ENCODE measurements at places on chromosomes 7 and 10.
A peak's percentile ranks its signal among the peaks of the same experiment; 100 is the strongest.

- no peak for DNase-seq
Measured at GRCh38 chr10:59793919-59794318, 40.7 kb upstream of the MRLN start.

- DNase-seq, result no peak
Measured at GRCh38 chr7:156778201-156778600, 114.8 kb downstream of the LMBR1 start.

GRCh38 chr10:126736727-126737126, 66.2 kb upstream of the C10orf90 start:
- no peak for DNase-seq

GRCh38 chr10:89134963-89135362, 72.2 kb downstream of the CH25H start:
- DNase-seq, result no peak

DNA sequence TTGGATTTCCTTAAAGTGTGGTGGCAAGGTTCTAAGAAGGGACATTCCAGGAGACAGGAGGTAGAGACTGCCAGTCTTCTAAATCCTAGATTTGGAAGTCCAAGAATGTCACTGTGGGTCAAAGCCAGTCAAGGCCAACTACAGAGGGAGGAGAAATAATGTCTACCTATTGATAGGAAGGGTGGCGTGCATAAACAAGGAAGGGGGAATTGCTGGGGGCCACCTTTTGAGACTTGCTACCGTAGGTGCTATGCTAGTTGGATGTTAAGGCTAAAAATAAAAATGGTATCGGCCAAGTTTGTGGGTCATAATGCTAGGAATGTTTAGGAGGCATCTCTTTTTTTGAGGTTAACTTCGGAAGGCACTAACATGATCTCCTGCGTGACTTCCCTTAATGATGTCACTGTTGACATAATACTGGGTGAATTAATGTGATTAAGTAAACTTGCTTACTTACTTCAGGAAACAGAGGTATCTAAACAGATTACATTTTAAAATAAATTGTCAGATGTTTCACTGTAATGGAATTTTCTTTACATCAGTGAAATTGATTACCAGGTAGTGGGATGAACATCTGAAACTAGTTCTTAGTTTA, 4.8 kb downstream of the BTRC start:
- no peak for DNase-seq

DNA sequence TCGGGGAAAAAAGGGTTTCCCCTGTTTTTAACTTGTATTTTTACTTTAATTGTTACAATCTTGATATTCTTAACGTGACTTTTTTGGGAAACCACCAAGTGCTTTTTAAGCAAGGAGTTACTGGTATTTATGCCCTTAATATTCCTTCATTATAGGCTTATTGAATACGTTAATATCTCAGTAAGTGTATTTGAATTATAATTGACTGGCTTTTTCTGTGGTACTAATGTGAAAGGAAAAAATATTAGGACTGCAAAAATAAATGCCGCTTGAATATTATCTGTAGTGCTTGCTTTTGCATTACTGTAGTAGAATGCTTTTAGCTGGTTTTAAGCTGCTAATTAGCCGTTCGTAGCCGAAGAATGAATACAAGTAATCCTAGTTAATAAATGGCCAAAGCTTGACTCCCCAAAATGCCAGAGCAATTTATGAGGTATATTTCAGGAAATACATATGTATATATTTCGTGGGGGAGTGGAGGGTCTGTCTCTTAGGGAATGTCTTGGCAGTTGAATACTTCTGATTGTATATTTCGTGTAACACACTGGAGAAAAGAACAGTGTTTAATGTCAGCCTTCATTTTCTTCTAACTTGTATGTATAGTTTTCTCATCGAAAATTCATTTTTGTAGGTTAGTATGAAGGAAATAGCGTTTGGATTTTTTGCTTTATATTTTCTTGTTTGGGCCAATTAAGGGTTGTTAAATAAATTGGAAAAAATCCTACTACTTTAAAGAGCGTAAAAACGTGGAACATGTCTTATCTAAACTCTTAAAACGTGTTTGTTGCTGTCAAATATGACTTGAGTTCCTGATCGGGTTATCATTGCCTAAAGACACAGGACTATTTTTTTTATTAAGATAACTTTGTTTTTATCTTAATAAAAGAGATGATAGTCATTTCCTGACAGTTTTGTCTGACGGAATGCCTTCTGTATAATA, 1.5 kb downstream of the PDCD4 start:
- no peak for DNase-seq

- no peak for DNase-seq
Measured at GRCh38 chr7:108875139-108875538, 305.5 kb downstream of the DNAJB9 start.

DNA sequence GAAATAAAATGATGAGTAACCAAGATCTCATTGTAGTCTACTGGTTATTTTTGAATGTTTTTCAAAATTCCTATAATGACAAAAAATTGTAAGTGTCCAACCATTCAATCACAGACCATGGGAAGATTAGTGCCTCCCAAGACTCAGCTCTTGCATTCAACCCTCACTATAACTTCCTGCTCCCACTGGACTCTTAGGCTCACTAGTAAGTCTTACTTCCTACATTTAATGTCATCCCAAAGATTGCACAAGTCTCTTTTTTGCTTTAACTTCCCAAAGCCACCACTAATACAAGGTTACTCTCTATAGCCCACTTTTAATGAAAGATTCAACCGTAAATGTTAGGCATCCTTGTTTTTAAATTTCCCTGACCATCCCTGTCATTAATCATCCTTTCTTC, 111.9 kb upstream of the NRBF2 start:
- no peak for DNase-seq

DNA sequence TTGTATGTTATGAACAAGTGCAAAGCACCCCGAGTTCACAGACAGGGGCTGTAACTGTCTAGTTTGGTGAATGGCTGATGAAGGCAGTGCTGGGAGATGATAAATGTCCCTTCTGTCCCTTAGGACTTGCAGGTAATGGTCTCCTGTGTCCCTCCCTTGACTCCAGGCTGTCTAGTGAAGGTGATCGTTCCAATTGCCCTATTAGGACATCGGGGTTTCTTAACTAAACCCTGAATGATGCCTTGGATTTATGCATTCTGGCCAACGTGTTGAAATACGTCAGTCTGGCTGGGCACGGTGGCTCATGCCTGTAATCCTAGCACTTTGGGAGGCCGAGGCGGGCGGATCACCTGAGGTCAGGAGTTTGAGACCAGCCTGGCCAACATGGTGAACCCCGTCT, 69.4 kb downstream of the PFKFB3 start:
- no peak for DNase-seq

GRCh38 chr7:117072620-117073118, 119.4 kb downstream of the ST7 start:
- DNase-seq, result no peak

GRCh38 chr7:157476201-157476600, 139.4 kb downstream of the DNAJB6 start:
- no peak for DNase-seq

- peak; percentile 44 for DNase-seq
Measured at GRCh38 chr10:80664071-80664680, 126.5 kb downstream of the SH2D4B start.

DNA sequence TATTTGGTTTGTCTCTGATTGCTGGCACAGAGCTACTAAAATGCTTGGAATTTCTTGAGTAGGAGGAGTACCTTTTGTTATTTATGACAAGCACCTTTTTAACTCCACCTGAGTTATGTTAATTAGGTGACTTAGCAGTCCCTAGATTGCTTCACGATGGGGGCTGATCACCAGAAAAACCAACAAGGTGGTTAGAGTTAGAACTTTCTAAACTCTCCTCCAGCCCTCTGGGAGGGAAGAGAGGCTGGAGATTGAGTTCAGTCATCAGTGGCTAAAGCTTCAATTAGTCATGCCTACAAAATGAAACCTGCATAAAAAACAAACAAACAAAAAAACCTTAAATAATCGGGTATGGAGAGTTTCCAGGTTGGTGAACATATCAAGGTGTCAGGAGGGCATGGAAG, 23.6 kb upstream of the ING3 start:
- no peak for DNase-seq

DNA sequence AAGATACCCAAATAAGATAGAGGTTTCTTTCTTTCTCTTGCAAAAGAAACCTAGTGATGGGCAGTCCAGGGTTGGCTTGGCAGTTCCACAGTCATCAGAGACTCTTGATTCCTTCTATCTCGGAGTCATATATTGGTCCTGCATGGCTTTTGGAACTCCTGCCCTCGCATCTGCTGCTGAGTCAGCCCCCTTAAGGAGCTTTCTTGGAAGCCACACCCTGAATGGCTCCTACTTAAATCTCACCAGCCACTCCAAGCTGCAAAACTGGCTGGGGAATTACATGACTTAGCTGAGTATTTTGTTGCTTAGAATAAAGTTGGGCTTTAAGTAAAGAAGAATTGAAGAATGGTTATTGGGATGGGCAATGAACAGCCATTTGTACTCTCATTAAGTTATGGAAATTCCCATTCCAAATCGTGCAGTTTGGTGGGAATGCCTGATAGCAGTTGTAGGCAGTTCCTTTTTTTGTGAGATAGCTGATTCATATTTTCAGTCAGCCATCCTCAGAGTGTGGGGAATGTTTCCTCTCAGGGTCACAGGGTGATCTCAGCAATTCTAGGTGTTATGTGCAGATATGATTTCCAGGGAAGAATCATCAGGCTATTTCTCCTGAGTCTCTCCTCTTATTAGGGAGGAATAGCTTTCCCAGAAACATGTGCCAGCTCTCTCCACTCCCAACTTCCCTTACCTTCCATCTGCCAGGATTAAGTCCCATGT, 209.9 kb downstream of the BBS9 start:
- no peak for DNase-seq

- no peak for DNase-seq
Measured at GRCh38 chr10:88893611-88894010, 13.6 kb downstream of the STAMBPL1 start.

- DNase-seq, result no peak
Measured at GRCh38 chr7:51070151-51070550, 246.5 kb downstream of the COBL start.

- no peak for DNase-seq
Measured at GRCh38 chr10:131047501-131047900, 264.0 kb downstream of the TCERG1L start.

- DNase-seq, result no peak
Measured at GRCh38 chr10:124605856-124606812, 138.0 kb downstream of the FAM53B start.

DNA sequence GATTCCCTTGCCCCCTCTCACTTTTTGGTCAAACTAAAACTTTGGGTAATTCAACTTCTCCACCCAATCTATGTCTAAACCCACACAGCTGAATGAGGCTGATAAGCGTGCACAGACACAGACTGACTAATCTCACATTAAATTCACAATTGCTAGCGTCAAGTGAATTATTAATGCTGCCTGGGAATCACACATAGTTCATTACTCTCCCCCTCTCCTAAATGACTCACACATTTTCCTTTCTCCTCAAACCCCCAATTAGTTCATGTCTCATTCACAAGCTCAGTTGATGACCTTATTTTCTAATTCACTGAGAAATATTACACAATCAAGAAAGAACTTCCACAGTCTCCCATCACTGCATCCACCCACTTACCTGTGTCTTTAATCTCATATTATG, 14.5 kb downstream of the KLF14 start:
- DNase-seq, result no peak

DNA sequence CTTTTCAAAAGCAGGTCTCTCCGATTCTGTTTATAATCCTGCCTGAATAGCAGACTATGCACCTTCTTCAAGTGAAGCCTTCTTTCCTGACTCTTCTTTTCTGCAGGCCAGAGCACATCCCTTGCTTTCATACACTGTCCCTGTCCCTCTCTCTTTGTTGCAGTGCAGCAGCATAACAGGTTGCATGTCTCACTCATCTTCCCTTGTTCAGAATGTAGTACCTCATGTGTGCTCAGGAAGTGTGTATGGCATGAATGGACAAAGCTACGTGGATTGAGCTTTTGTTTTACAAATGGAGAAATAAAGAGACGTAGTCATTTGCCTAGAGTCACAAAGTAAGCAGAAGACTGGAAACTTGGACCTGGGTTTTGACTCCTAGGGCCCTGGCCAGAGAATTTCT, 68.0 kb downstream of the PTPRZ1 start:
- DNase-seq, result no peak

Data from NCI-H1048 (cell line).